Stimulated activated CD8-positive, alpha-beta memory T cell treated with anti-CD3 and anti-CD28 coated beads, Interleukin-15, amount 100 ng/mL, for 1 hour (primary cell): ENCODE measurements at places on chromosomes 5 and 9.

- DNase-seq, result no peak
Observed at GRCh38 chr5:136374638-136375037, 9.3 kb upstream of the TRPC7 start.

DNA sequence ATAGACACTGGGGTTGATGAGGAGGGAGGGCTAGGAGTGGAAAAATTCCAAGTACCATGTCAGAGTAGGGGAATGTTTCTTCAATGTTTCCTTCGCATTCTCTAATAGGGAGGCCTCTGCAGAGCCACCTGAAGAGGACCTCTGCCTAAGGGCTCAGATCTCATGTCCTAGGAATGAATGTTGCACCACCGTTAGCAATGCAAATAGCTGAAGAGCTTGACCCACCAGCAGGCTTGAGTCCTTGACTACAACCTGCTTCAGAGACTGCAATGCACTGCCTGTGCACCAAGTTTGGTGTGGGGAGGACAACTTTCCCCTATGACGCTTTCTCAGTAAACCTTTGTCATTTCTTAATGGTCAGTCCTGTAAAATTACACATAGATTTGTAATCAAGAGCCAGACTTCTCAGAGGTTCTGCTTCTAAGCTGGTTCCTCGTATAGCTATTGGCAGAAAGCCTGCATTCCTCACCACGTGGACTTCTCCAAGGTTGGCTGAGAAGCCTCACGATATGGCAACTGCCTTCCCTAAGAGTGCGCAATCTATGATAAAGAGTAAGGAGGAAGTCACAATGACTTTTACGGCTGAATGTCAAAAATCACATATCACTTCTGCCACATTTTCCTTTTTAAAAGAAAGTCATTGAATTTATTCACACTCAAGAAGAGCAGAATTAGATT lies 600.7 kb upstream of the PTGER4 start:
- DNase-seq, result no peak

- DNase-seq, result peak; percentile 92
Observed at GRCh38 chr5:180810210-180810958, 7.8 kb upstream of the MGAT1 start.

DNA sequence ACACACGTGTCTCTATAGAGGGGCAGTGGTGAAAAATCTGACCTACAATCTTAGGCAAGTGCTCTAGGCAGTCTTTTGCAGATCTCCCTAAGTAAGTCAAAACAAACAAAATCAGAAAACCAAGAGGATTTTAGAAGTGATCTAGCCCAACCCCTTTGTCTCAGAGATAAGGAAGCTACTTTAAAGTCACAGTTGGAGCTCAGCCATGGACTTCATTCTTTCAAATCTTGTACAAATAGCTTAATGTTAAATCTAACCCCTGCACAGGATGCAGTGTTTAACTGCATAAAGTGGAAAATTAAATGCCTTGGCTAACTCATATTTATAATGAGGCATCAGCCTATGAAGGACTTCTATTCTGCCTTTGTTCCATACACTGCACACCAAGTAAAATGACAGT lies 135.1 kb upstream of the RFX3 start:
- DNase-seq, result no peak

DNA sequence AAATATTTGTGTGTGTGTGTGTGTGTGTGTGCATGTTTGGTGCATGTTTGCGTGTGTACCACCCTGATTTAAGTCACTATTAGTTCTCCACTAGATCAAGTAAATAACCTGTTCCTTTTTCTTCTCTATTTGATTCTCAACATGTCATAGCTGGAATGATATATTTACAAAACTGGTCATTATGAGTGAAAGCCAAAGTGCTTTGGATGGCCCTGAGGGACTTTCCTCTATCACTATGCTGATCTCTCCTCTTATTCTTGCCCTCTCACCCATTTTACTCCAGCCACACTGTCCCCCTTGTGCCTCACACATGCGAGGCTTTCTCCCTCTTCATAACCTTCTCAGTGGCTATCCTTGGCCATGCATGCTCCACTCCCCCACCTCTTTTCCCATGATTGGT lies 144.6 kb upstream of the NMUR2 start:
- DNase-seq, result no peak

- DNase-seq, result no peak
Observed at GRCh38 chr9:125258832-125259534, 2.6 kb upstream of the GAPVD1 start.

GRCh38 chr9:78003730-78004129 lies 27.9 kb downstream of the GNAQ start:
- no peak for DNase-seq

DNA sequence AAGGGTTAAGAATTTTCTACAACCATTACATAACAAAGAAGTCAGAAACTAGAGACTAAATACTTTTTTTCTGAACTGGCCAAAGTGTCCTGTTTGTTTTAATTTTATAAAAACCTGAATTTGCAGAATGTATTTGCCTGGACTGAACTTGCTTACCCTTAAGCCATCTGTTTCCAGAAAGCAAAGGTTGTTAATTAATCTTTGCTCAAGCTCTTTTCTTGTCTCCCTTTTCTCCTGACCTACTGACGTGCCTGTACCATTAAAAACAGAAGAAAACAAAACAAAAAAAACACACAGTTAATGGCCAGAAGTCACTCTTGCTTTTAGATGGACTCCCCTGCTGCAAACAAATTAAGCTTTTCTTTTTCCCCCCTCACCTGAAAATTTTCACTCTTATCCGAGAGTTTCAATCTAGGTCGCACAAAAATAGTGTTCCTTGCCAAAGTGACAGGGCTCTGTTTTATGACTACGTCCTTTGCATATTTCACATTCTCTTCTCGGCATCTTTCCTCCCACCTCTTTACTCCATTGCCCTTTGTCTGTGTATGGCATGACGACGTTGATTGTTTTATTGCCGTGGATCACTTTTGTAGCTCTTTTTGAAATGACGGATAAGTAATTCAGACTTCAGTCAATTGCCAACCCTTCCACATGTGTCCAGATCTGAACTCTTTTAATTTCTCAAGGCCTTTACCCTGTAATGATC lies 333.8 kb upstream of the GRIN3A start:
- no peak for DNase-seq

GRCh38 chr9:131635285-131635684 lies 90.0 kb downstream of the PRRT1B start:
- DNase-seq, result peak; percentile 46

- no peak for DNase-seq
Observed at GRCh38 chr9:111356481-111357244, 26.6 kb upstream of the OR2K2 start.

DNA sequence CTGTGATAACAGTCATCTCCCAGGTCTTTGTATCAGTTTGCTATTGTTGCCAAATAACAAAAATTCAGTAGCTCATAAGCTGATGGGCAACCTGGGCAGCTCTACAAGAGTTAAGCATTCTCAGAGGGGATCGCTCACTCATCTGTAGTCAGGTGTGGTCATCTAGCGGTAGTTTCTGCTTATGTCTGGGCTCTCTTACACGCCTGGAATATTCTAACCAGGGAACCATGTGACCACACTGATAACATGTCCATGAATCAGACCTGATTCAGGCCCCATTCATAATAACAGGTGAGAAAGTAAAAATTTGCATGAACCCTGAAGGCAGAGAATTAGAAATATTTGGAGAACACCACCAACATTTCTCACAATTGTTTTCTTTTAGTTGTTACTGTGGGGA lies 576.1 kb downstream of the SLCO4C1 start:
- DNase-seq, result no peak

DNA sequence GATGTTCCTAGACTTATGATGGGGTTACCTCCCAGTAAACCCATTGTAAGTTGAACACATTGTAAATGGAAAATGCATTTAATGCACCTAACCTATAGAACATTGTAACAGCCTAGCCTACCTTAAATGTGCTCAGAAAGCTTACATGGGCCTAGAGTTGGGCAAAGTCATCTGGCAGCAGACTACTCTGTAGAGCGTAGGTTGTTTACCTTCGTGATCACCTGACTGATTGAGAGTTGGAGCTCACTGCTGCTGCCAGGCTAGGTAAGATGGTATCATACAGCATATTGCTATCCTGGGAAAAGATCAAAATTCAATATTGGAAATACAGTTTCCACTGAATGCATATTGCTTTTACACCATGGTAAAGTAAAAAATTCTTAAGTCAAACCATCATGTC lies 95.4 kb downstream of the HTR4 start:
- DNase-seq, result no peak
